CD4-positive, alpha-beta memory T cell (primary cell): ENCODE measurements at places on chromosomes 13 and 19.

DNA sequence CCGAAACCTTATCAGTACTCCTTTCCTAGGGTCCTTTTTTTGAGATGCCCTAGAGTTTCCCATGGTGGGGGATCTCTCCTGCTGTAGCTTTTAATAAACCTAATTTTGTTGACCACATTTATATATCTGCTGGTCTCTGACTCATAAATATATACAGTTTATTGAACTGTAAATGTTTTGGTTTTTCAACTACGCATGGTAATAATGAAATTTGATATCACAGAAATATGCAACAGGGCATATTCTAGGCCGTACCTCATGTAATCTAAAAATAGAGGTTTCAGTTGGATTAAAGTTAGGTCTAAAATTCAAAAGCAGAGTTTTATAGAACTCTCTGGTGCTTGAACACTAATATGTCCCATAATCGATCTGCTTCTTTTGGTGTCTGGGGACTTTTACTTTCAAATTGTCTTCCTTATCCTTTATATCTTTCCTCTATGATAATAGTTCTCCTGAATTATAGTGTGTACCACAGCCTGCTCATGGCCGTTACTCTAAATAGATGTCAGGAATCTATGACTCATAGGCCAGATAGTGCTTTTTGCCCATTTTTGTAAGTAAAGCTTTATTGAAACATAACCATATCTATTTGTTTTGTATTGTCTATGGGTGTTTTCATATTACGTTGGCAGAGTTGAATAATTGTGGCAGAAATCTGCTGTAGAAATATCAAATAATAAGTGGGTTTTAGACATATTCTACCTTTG lies 324.8 kb upstream of the PCDH9 start:
- no peak for DNase-seq

- no peak for DNase-seq
Observed at GRCh38 chr19:33477781-33478180, 43.8 kb downstream of the PEPD start.

DNA sequence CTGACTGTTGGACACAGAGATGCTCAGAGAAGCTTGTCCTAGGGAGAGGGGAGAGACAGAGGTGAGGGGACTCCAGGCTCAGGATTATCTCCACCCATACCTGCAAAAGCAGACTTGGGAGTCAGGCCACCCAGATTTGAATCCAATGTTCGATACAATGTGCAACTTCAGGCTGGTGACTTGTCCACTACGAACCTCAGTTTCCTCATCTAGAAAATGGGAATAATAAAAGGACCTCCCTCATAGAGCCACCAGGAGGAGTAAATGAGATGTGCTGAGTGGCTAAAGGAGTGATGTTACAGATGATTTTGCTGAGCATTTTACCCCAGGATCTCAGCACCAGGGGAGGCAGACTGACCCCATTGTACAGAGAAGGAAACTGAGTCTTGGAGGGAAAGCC lies 25.0 kb downstream of the PRKD2 start:
- no peak for DNase-seq

DNA sequence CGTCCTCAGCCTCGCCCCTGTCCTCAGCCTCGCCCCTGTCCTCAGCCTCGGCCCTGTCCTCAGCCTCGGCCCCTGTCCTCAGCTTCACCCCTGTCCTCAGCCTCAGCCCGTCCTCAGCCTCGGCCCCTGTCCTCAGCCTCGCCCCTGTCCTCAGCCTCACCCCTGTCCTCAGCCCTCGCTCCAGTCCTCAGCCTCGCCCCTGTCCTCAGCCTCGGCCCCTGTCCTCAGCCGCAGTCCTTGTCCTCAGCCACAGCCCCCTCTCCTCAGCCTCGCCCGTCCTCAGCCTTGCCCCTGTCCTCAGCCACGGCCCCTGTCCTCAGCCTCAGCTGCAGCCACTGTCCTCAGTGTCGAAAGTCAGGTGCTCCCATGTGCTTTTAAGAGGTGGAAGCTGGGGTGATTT lies 10.5 kb downstream of the C13orf46 start:
- DNase-seq, result no peak

DNA sequence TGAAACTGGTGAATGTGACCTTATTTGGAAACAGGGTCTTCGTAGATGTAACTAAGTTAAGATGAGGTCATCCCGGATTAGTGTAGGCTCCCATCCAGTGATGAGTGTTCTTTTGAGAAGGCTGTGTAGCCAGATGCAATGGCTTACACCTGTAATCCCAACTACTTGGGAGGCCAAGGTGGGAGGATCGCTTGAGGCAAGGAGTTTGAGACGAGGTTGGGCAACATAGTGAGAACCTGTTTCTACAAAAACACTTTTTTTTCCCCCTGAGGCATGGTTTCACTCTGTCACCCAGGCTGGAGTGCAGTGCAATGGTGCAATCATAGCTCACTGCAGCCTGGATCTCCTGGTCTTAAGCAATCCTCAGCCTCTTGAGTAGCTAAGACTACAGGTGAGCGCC lies 36.4 kb downstream of the FBN3 start:
- no peak for DNase-seq

DNA sequence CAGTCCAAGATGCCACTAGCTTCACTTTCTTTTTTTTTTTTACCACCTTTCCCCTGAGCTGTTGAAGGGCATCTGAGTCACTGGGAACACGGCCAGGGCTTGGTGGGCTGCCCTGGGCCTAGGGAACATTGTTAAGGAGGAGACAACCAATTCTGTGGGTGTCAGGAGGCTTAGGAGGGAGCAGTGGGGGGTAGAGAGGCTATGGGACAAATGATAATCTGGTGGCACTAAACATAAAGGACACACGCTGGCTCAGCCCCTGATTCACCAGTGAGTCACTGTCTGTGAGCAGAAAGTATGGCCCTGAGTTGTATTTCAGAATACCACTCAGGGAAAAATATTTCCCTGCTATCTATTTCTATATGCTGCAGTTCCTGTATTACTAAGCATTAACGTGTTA lies 207.8 kb downstream of the DCLK1 start:
- DNase-seq, result no peak

GRCh38 chr13:74910415-74910814 lies 571.6 kb downstream of the TBC1D4 start:
- no peak for DNase-seq

DNA sequence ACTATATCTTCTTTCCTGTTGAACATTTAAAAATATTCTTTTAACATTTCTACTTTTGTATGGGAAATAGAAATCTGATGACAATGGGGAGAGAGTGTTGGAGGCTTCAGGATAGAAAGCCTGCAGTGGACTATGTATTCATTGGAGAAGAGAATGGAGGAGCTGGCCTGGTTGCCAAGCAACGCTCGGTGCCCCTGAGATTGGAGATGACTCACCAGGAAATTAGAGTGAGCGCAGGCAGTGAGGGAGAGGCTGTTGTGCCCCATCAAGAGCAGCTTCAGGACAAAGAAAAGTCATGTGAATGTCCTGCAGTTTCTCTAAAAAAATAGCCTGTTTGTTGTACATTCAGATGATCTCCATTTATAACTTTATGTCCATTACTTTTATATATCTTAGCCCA lies 48.7 kb upstream of the ZNF835 start:
- DNase-seq, result no peak

GRCh38 chr19:994516-994915 lies 5.7 kb upstream of the GRIN3B start:
- DNase-seq, result no peak

DNA sequence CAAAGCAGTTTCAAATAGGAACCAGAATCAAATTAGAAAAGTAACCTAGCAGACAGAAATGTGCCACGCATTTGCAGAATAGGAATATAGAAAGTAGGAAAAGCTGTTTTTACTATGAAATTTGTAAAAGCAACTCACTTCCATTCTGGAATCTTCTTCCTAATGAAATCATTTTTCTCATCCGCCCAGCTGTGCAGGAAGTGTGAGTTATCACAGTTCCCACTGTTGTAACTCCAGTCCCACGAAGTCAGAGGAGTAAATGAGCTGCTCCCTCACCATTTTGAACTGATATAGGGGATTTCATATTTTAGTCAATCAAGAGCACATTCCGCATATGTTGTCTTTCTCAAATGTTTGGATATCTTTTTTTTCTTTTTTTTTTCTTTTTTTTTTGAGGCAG lies 230.8 kb downstream of the TBC1D4 start:
- no peak for DNase-seq

DNA sequence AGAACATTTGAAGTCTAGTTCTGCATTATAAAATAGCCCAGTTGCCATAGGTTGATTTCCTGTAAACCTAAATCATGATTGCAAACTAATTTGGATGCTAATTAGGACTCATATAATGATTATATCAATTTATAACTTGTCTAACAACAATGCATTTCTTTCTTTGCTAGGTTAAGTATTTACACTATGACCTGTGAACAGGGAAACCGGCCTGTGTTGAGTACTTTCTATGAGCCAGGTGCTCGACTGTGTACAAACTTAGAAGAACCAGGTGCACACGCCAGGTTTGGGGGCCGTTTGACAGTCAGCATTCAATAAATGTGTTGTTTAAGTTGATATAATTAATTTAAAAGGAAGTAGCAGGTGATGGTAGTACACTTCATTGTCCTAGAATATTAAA lies 203.1 kb downstream of the TM9SF2 start:
- DNase-seq, result no peak

- DNase-seq, result no peak
Observed at GRCh38 chr13:87884884-87885283, 213.7 kb downstream of the SLITRK5 start.

GRCh38 chr13:42766016-42766415 lies 15.4 kb upstream of the FAM216B start:
- no peak for DNase-seq

DNA sequence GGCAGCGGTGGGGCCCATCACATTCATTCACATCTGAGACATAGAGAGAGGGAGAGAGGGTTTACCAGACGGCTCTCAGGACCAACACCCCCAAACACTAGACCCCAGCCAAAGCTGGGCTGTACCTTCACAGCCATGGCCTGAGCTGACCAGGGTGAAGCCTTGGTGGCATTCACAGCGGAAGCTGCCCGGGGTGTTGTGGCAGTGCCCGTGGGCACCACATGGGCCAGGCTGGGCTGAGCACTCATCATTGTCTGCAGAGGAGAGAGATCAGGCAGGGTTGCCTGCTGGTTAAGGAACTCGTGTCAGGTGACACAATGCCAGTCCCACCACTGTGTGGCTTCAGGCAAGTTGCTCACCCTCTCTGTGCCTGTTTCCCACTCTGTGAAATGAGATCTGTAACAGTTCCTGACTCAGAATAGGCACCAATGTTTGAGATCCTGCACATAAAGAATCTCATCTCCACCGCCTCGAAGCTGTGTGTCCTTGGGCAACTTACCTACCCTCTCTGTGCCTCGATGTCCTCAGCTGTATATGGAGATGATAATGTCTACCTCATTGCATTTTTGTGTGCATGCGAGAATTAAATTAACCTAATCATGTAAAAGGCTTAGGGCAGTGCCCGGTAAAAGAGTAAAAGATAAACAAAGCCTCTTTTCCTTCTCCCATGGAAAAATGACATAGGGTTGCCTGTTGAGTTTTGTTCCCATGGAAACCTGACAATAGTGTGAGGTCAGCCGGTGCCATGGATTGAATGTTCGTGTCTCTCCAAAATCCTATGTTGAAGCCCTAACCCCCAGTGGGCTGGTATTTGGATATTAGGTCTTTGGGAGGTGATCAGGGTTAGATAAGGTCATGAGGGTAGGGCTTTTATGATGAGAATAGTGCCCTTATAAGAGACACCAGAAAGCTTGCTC lies 22.9 kb downstream of the CCL25 start:
- no peak for DNase-seq

- no peak for DNase-seq
Observed at GRCh38 chr13:106591299-106591698, 23.4 kb upstream of the ARGLU1 start.

GRCh38 chr19:23436944-23437343 lies 41.7 kb upstream of the ZNF91 start:
- no peak for DNase-seq

- no peak for DNase-seq
Observed at GRCh38 chr13:32941368-32941767, 74.9 kb upstream of the KL start.

DNA sequence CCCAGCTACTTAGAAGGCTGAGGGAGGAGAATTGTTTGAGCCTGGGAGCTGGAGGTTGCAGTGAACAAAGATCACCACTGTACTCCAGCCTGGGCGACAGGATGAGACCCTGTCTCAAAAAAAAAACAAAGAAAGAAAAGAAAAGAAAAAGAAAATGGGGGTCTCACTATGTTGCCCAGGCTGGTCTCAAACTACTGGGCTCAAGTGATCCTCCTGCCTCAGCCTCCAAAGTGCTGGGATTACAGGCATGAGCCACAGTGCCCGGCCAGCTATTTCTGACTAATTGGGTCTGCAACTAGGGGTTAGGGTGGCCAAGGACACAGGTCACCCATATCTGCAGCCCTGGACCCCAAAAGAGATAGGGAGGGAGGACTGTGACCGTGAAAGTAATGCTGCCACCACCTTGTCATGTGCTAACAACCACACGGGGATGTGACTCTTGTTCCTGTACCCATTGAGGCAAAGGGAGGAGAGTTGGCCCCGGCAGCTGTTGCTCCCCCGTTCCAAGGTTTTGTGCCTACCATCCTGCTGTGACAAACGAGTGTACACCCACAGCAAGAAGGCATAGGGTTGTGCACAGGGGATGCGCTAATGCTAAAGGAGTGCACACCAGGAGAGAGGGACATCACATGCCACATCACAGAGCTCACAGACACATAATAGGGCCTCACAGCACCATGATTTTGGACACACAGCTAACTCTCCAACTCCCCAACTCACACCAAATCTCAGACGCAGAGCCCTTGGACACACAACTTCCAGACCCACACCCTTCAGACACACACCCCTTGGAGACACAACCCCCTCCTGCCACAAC lies 619 bp downstream of the MEF2B start:
- no peak for DNase-seq
